A549 treated with ZK216348 at 1 μM for 4 hours (cell line): ENCODE measurements at places on chromosomes 1 and 21. TPM values are rescaled to one million over a fixed set of nuclear protein-coding genes. Genes with fewer than 3 reads are reported as not detected.

Gene LIN28A
- not detected in 5 replicates for total RNA-seq

Gene INPP5B
- 4.0 to 5.0 TPM (median 4.2 TPM) in 5 replicates for total RNA-seq

Gene LCE1C
- not detected in 5 replicates for total RNA-seq

Gene STMN1
- 212 to 300 TPM (median 222 TPM) in 5 replicates for total RNA-seq

Gene MAP10
- 0.52 to 1.3 TPM (median 0.92 TPM) in 5 replicates for total RNA-seq

Gene SPRR3
- total RNA-seq, result not detected in 5 replicates

Gene PHF13
- 7.4 to 10.0 TPM (median 9.2 TPM) in 5 replicates for total RNA-seq

Gene GREM2
- total RNA-seq, result 0.08 to 0.21 TPM (median 0.18 TPM) in 5 replicates

Gene ERI3
- total RNA-seq, result 41.9 to 63.5 TPM (median 60.5 TPM) in 5 replicates

Gene GPR25
- total RNA-seq, result not detected in 5 replicates

Gene C1orf74
- 1.2 to 1.8 TPM (median 1.6 TPM) in 5 replicates for total RNA-seq

Gene S100A12
- total RNA-seq, result not detected in 5 replicates

Gene PRUNE1
- 10.8 to 16.0 TPM (median 14.6 TPM) in 5 replicates for total RNA-seq

Gene NUDT4B
- total RNA-seq, result 0.31 to 2.4 TPM (median 0.85 TPM) in 3 of 5 replicates, not detected in the others

Gene NEXN
- 5.0 to 15.4 TPM (median 7.0 TPM) in 5 replicates for total RNA-seq

Gene CCDC181
- 0.14 to 0.53 TPM (median 0.18 TPM) in 4 of 5 replicates, not detected in the other for total RNA-seq

Gene RHBDL2
- total RNA-seq, result 1.0 to 2.5 TPM (median 2.1 TPM) in 5 replicates

Gene PADI3
- total RNA-seq, result 0.99 to 1.4 TPM (median 1.3 TPM) in 5 replicates

Gene TMEM52
- total RNA-seq, result 0.32 to 1.7 TPM (median 0.82 TPM) in 5 replicates

Gene PDPN
- not detected in 5 replicates for total RNA-seq

Gene HES2
- total RNA-seq, result 2.2 to 5.3 TPM (median 4.2 TPM) in 5 replicates

Gene RRP15
- total RNA-seq, result 17.8 to 41.7 TPM (median 25.9 TPM) in 5 replicates

Gene AADACL3
- total RNA-seq, result not detected in 5 replicates

Gene CYP4Z1
- not detected in 5 replicates for total RNA-seq
